ENCODE measurements at places on chromosomes 6 and 20.

DNA sequence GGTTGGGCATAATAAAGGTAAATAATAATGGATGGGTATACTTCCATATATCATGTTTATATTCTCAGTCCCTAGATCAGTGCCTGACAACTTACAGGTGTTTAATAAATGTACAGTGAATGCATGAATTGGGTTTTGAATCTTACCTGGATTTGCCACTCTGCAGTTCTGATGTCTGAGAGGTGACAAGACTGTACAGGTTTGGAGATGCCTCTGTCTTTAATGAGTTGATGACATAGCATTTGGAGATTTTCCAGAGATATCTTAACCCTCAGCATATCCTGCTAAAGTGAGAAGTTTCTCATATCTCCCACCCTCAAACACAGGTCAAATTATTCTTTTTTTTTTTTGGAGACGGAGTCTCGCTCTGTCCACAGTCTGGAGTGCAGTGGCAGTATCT lies 2.2 kb downstream of the ANKS1A start:
- no peak for DNase-seq

- no peak for DNase-seq
Observed at GRCh38 chr6:38141085-38141484, 321.6 kb downstream of the ZFAND3 start.

- no peak for DNase-seq
Observed at GRCh38 chr6:44500074-44500473, 112.6 kb downstream of the CDC5L start.

DNA sequence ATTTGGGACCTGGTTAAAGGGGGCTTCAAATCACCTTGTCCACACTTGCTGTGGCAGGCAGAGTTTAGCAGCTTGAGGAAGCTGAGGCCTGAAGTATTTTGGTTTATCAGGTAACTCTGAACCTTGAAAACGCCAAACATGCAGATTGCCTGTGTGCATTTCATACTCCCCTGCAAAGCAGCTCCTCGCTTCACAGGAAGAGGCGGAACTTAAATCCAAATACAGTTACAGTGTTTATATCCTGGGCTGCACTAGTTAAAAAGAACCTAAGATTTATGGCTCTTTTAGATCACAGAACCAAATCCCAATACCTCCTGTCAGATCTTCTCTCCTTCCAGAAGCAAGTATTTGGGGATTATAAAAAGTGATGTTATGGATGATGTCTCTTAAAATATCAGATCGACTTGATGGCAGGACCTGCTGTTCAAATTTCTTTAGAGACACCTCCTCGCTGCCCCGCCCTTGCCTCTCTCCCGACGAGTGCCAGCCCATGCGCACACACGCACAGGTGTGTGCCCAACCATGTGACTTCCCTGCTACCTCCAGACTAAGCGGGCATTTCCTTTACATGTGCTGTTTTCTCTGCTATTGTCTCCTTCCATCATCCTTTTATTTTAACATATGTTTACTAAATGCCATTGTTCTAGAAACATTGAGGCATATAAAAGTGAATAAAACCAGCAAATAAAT lies 224.6 kb upstream of the FOXQ1 start:
- no peak for DNase-seq

DNA sequence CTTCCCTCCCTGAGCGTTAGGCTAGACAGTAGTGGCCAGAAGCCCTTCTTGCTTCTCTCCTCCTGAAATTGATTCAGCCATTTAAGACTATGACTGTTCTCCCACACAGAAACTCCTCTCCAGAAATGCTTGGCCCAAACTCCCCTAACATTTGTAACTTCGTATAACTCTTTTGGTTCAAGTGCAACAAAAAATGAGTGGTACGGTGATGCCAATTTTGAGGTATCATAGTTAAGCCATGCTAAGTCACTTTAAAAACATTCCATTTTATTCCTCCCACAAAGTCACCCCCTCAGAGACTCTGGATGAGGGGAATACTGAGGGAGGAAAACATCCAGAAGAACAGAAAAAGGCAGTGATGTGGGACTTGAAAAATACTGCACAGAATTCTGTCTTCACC lies 21.1 kb upstream of the ROS1 start:
- DNase-seq, result no peak

GRCh38 chr6:5746053-5746758 lies 260.5 kb downstream of the NRN1 start:
- DNase-seq, result no peak

DNA sequence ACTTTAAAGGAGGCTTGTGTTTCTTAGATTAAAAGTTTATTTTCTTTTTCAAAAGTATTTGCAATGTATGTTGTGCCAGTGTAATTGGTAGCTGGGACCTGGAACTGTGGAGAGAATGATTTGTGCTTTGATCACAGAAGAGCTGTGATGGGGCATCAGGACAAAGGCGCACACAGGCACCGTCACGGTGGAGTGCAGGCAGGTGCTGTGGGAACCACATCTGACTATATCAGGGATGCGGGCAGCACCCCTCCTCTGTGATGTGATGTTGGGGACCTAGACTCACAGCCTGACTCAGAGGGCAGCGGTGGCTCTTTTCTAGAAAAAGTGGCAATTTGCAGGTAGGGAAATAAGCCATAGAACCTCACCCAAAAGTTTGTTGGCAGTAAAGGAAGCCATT lies 34.5 kb downstream of the SYTL3 start:
- DNase-seq, result no peak

DNA sequence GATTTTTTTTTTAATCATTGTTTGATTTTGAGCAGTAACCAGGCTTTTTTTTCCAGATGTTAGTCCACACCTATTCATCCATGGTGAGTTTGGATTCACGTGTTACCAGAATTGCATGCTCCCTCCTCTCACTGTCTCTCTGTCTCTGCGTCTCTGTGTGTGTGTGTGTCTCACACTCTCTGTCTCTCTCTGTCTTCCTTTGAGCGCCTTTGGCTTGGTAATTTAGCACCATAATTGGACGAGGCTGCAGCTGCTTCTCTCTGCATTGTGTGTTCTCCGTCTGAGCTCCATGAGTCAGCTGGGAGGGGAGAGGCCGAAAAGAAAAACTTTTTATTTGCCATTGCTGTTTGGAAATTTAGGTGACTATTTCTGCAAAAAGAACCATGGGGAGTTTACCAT lies 3.4 kb downstream of the TFAP2B start:
- no peak for DNase-seq

DNA sequence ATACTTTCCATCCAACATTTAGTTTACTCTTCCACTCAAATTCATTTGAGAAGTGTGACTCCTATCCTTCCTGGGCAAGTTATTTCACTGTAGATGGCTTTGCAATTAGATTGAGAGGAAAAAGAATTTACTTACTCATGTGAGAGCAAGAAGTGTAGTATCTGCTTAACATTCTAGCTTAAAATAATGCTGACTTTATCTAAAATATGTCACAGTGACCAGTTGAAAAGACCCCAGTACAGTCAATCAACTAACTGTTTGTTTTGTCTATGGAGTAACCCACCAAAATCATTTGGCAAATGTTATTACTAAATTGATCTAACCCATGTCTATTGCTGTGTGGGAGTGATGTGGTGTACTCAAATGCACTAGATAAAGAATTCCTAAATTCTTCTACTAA lies 8.9 kb upstream of the TCF21 start:
- DNase-seq, result no peak

DNA sequence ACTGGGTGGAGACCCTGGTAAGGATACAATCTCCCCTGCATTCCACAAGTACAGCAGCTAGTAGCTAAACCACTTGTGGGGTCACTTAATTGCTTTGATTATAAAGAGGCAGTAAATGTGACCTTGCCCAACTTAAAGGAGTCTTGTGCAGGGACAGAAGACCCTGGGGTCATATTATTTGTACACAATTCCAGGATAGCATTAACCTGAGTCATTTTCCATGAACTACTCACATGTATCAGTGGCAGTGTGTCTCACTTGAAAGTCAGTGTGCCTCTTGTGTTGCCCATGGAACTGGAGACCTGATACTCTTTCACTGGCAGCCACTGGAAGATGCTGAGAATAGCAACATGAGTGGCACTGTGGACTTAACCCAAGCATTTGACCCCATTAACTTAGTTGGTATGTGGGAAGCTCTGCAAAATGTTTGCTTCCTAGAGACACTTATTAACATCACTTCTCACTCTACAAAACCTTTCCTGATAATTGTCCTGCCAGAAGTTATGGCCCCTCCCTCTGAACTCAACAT lies 28.9 kb downstream of the CLIC5 start:
- no peak for DNase-seq

GRCh38 chr6:133040094-133040802 lies 200.9 kb upstream of the EYA4 start:
- no peak for DNase-seq

DNA sequence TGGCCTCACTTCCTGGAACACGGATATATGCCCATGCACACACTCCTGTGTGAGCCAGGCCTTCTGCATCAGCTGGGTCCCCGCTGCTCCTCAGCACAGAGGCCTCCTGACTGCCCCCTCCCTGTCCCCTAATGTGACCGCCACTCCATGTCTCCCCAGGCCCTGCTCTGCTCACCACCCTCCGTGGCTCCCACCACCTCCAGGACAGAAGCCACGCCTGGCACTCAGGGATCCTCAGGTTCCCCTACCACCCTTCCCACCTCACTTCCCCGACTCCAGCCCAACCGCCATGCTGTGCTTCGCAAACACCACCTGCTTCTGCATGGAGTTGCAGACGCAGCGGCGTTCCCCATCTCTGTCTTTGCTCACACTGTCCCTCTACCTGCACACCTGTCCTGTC lies 4.3 kb upstream of the SRC start:
- DNase-seq, result no peak

DNA sequence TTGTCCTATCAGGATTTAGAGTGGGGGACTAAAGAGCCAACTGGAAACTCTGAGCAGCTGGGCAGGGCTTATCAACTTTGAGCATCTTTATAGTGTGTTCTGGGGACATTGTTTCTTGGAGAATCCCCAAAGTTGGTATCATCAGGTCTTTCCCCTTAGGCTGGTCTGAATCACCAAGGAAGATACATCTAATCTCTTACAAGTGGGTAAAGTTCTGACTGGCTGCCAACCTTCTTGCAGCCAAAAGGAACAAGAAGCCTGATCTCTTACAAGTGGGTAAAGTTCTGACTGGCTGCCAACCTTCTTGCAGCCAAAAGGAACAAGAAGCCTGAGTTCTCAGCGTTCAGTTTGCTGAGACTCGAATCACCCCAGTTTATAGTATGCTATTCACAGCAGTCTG lies 1.6 kb upstream of the MED23 start:
- no peak for DNase-seq

DNA sequence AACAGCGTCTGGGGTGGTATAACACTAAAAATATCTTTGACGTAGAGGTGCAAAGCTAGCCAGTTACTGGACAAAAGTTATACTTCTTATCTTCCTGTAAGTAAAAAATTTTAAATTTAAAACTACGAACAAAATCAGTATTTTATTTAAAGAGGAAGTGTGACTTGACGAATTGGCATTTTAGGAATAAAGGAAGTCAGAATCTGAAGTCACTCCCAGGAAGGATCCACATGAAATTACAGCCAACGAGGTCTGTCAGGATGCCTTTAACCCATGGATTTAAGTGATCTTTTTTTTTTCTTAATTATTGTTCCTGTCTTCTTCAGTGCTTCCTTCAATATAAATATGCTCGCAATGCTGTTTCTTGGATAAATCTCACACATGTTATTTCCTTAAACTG lies 27.2 kb upstream of the SNX9 start:
- DNase-seq, result no peak

DNA sequence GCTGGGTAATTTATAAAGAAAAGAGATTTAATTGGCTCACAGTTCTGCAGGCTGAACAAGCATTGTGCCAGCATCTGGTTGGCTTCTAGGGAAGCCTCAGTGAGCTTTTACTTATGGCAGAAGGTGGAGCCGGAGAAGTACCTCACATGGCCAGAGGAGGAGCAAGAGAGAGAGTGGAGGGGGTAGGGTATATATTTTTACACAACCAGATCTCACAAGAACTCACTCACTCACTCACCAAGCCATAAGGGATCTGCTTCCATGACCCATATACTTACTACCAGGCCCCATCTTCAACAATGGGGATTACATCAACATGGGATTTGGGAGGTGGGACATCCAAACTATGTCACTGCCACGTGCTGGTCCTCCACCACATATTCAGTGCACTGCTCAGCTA lies 152.6 kb upstream of the PRND start:
- no peak for DNase-seq

DNA sequence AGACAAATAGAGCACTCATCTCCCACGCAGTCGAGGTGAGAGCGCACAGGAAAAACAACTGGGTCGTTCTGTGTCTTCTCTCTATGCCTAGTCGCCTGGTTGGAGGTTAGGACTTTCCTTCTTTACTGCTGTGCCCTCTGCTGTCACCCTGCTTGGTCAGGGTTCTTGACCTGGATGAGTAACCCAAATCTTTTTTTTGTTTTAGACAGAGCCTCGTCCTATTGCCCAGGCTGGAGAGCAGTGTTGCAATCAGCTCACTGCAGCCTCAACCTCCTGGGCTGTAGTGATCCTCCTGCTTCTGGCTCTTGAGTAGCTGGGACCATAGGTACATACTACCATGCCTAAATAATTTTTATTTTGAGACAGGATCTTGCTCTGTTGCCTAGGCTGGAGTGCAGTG lies 24.5 kb downstream of the PRPF6 start:
- no peak for DNase-seq

GRCh38 chr20:49659056-49659455 lies 54.6 kb downstream of the B4GALT5 start:
- no peak for DNase-seq

- DNase-seq, result no peak
Observed at GRCh38 chr20:37408302-37409193, 62.6 kb downstream of the SRC start.

DNA sequence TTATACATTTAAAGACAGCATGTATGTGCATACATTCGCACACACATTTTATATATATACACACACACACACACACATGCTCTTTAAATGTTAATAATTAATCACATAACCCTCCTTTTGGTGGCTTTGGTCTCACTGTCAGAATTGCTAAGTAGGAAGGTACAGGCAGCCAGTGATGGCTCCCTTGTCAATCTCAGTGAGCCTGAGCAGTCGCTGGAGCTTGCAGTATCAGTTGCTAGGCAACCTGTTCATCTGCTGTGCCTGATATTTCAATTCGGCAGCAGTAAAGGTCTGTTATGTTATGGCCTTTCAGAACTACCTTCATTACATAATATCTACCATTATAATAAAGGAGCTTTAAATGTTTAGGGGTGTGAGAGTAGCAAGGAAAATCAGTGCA lies 374.3 kb downstream of the LMBRD1 start:
- DNase-seq, result no peak

DNA sequence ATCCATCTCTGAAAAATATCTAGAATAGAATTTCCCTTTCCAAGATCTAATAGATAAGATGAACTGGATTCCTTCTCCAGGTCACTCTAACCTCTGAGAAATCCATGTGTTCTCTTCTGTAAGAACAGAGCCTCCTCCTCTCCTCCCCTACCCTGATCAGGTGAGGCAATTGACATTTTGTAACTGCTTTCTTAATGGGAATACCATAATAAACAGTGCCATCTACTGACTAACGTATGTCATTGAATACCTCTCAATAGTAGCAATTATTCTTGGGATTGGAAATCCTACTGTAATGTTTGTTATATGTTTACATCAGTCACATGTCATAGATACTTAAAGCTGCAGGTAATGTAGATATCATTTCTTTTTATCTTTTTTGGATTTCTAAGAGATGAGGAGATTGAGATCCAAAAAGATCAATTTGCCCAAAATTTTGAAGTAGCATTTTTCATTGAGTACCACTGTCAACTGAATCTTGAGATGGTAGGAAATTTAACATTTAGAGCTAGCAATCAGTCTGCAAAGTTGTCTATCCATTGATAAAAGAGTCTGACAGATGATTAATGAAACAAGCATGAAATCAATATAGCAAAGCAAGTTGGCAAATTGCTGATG lies 365.8 kb upstream of the HSF2 start:
- no peak for DNase-seq

GRCh38 chr20:40207655-40208054 lies 481.4 kb downstream of the MAFB start:
- no peak for DNase-seq

- DNase-seq, result no peak
Observed at GRCh38 chr6:41155132-41155805, 1.1 kb upstream of the TREML1 start.

All from esophagus squamous epithelium (tissue), 5 donors.